Right lobe of liver (tissue), 6 donors: ENCODE measurements at places on chromosomes 7 and 10. TPM values are rescaled to one million over a fixed set of nuclear protein-coding genes. Genes with fewer than 3 reads are reported as not detected.

DNA sequence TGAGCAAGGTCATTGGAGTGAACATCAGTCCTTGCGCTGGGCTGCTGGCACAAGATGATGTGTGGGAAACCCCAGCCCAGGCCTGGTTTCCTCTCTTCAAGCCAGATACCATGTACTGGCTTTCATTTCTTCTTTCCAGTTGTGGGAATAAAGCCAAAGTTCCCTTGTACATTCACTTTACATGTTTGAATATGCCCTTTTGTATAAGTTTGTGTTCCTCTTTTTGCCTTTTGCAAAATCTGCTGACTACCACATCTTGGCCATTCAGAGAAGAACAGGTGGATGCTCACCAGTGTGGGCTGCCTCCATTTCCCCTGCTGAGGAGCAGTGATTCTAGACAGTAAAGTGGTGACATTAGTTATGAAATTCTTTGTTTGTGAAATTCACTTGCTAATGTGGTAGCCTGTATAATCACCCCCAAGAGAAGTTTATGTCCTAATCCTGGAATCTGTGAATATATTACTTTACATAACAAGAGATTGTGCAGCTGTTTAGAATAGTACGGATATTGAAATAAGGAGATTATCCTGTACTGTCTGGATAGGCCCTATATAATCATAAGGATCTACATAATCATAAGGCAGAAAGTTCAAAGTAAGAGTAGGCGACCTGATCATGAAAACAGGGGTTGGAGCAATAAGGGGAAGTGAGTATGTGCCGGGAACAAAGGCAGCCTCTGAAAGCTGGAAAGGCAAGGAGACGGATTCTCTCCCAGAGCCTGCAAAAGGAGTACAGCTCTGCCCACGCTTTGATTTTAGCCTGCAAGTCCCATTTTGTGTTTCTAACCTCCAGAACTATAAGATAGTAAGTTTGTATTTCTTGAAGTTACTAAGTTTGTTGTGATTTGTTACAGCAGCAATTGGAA lies 18.8 kb upstream of the AOAH start:
- peak; percentile 59 for DNase-seq
- H3K36me3 ChIP-seq = no peaks in the 10 kb centered on the region
- no peak overlapping the region for H3K27ac ChIP-seq
- no peaks in the 10 kb centered on the region for H3K27me3 ChIP-seq

- H3K27me3 ChIP-seq = no peaks in the 10 kb centered on the region
- H3K4me1 ChIP-seq = no peaks in the 10 kb centered on the region
- H3K4me3 ChIP-seq = no peak overlapping the region
- no peak for DNase-seq
- no peaks in the 10 kb centered on the region for H3K36me3 ChIP-seq
Measured at GRCh38 chr10:105188737-105189462, 547.8 kb downstream of the SORCS3 start.

- H3K27ac ChIP-seq = no peak overlapping the region
- peaks cover 4% of the 10 kb centered on the region for H3K4me1 ChIP-seq
- H3K4me3 ChIP-seq = peak overlapping the region; percentile 95
- H3K27me3 ChIP-seq = no peaks in the 10 kb centered on the region
Measured at GRCh38 chr10:15859509-15859905, 800 bp downstream of the MINDY3 start.

GRCh38 chr10:77667426-77668324 lies 30.1 kb upstream of the KCNMA1 start:
- H3K27me3 ChIP-seq = no peaks in the 10 kb centered on the region
- H3K4me3 ChIP-seq = no peak overlapping the region
- H3K4me1 ChIP-seq = no peaks in the 10 kb centered on the region
- no peak for DNase-seq
- no peak overlapping the region for H3K27ac ChIP-seq

LARP4B gene
- 22.4 TPM for total RNA-seq

DNA sequence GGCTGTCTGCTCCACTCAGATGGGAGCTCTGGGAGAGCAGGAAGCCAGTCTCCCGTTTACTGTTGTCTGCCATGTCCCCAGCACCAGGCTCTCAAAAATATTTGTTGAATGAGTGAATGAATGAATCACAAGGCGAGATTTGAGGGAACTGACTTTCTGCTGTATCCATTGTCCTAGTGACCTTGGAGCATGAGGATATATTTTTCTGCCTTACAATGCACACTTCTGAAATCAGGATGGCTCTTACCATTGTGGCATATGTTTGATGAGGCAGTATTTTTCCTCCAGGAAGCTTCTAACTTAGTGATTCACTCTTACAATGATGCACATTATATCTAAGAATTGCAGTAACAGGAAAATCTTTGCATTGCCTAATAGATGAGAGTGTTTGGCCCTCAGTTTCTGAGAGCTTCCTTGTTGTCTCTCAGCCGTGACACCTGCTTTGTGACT lies 136.4 kb downstream of the RPS24 start:
- H3K4me1 ChIP-seq = peaks cover 2% of the 10 kb centered on the region
- no peak overlapping the region for H3K4me3 ChIP-seq
- H3K27me3 ChIP-seq = no peaks in the 10 kb centered on the region
- no peak overlapping the region for H3K27ac ChIP-seq

GRCh38 chr10:80538481-80539185 lies 931 bp downstream of the SH2D4B start:
- H3K27me3 ChIP-seq = no peaks in the 10 kb centered on the region
- H3K36me3 ChIP-seq = no peaks in the 10 kb centered on the region
- no peak overlapping the region for H3K27ac ChIP-seq
- H3K4me1 ChIP-seq = no peaks in the 10 kb centered on the region

GRCh38 chr10:95214369-95214768 lies 20.3 kb downstream of the ACSM6 start:
- H3K27ac ChIP-seq = no peak overlapping the region
- H3K4me3 ChIP-seq = no peak overlapping the region
- H3K4me1 ChIP-seq = no peaks in the 10 kb centered on the region
- no peaks in the 10 kb centered on the region for H3K36me3 ChIP-seq
- H3K27me3 ChIP-seq = no peaks in the 10 kb centered on the region

ZNF365 gene
- total RNA-seq = not detected

GRCh38 chr7:33614357-33615117 lies 290.8 kb upstream of the BMPER start:
- H3K4me1 ChIP-seq = no peaks in the 10 kb centered on the region
- no peak for DNase-seq
- no peak overlapping the region for H3K4me3 ChIP-seq

FAM25G gene
- total RNA-seq = not detected

- H3K4me1 ChIP-seq = no peaks in the 10 kb centered on the region
- DNase-seq = no peak
- H3K27me3 ChIP-seq = no peaks in the 10 kb centered on the region
- no peak overlapping the region for H3K4me3 ChIP-seq
- no peaks in the 10 kb centered on the region for H3K36me3 ChIP-seq
Measured at GRCh38 chr7:31835471-31835870, 148.5 kb downstream of the PPP1R17 start.

DNA sequence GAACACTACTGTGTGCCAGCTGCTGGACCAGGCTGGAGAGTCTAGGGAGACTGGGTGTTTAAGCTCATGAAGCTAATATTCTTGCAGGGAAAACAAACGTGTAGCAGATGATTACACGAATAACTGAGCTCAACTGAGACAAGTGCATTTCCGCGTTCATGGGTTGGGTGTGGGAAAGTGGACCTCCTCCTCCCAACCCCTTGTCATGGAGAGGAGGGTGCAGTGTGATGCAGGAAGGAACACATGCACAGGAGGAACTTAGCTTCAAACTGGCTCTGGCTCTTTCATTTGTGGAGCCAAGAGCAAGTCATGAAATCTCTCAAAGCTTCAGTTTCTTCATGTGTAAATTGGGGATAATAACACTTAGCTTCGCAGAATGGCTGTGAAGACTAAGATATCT lies 204.3 kb downstream of the ARHGAP12 start:
- H3K27ac ChIP-seq = no peak overlapping the region
- H3K36me3 ChIP-seq = no peaks in the 10 kb centered on the region

DNA sequence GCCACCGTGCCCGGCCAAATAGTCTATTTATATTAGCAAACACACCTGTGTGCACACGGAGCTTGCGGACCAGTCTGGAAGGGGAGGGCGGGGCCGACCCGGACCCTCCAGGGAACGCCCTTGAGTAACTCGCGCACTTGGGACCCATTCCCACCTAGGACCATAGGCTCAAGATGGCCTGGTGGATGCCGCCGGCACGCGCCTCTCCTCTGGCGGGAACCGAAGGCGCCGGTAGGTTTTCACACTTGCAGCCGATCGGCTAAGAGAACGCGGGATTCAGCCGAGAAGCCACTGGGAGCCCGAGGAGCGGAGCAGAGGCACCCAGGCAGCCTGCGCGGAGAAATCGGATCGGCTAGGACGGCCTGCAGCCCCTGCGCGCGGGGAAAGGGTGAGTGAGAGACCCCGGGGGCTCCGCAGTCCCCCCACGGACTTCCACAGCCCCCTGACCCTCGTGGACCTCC lies 18.9 kb downstream of the IFT22 start:
- H3K4me3 ChIP-seq = no peak overlapping the region
- no peaks in the 10 kb centered on the region for H3K36me3 ChIP-seq
- H3K4me1 ChIP-seq = no peaks in the 10 kb centered on the region

DNA sequence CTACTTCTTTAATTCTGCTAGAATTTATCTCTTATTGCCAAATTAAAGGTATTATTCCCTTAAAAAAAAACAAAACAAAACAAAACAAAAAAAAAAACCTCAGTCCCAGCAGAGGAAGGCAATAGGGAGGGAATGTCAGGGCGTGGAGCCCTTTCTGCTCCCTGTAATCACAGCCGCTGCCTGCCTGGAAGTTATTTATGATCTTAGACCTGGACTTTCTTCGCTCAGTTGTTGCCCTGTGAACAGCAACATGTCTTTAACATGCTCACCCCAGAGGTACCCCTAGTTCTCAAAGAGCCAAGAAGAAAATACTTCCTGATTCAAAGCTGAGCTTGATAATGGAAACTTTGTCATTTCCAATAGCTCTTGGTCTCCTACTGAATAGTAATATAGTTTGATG lies 7.7 kb downstream of the FAM180A start:
- no peaks in the 10 kb centered on the region for H3K36me3 ChIP-seq
- no peak overlapping the region for H3K27ac ChIP-seq
- H3K4me3 ChIP-seq = no peak overlapping the region
- no peaks in the 10 kb centered on the region for H3K4me1 ChIP-seq
- no peaks in the 10 kb centered on the region for H3K27me3 ChIP-seq
- no peak for DNase-seq

PPP1R3C gene
- total RNA-seq = 24.7 TPM

TDRD1 gene
- 0.06 TPM for total RNA-seq

DNA sequence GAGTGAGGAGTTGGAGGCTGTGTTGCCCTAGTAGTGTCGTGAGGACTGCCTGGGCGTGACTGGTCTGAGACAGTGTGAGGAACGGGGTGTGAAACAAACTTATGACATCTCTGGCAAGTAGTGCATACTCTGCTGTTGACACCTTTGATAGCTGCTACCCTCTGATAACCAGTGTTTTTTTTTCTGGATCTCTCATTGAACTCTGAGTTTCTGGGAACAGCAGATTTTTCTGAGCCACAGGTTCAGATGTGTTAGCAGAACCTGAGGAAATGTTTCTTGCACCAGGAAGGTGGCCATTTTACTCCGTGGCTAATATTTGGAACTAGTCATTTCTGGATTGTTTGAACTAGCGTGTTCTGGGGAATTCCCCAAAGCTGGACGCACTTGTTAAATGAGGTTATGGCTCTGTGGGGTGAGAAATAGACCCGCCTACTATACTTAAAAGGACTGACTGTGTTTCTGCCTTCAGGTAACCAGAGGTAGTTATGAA lies 52.9 kb downstream of the AUTS2 start:
- no peaks in the 10 kb centered on the region for H3K4me1 ChIP-seq
- no peaks in the 10 kb centered on the region for H3K27me3 ChIP-seq
- no peak for DNase-seq
- no peak overlapping the region for H3K4me3 ChIP-seq
- H3K36me3 ChIP-seq = no peaks in the 10 kb centered on the region

DNA sequence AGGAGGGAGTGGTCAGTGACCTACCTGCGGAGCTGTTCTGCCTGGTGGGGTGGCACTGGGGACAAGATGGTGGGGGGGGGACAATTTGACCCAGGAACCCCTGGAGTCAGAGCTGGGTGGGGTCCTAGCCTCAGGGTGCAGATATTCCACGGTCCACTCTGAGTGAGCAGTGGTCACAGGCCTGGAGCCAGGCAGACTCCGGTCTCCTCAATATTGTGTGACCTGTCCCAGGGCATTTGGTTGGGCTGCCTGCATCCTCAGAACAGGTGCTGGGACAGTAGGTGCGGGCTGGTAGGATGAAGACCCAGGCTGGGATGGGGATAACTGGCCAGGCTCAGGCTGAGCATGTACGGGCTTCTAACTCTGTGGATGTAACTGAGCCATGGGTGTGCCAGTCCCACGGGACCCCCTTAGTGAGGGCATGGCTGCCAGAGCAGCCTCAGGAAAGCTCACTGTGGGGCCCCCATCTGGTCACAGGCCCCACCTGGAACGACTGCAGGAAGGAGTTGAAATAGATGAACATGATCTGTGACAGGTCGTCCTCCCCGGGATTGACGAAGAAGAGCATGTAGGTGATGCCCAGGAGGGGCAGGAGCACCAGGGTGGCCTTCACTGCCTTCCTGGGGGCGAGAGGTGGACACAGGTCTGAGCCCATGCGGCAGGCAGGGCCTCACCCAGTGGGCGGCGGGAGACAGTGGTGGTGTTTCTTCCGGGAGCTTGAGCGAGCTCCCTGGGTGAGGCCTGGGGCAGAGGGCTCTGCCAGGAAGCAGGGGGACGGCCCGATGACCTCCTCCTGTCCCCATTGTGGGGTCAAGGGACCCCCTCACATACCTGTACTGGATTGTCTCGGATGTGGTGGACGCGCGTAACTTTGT lies 26.9 kb downstream of the CRHR2 start:
- no peaks in the 10 kb centered on the region for H3K27me3 ChIP-seq
- H3K27ac ChIP-seq = no peak overlapping the region
- no peaks in the 10 kb centered on the region for H3K36me3 ChIP-seq
- no peak overlapping the region for H3K4me3 ChIP-seq
- DNase-seq = no peak

GRCh38 chr7:155581107-155581830 lies 34.9 kb upstream of the CNPY1 start:
- H3K4me3 ChIP-seq = no peak overlapping the region
- no peak overlapping the region for H3K27ac ChIP-seq
- no peaks in the 10 kb centered on the region for H3K4me1 ChIP-seq
- no peaks in the 10 kb centered on the region for H3K27me3 ChIP-seq
- no peak for DNase-seq
- H3K36me3 ChIP-seq = no peaks in the 10 kb centered on the region

INMT gene
- total RNA-seq = 38.0 TPM

UCN3 gene
- not detected for total RNA-seq

BHLHA15 gene
- total RNA-seq = 2.3 TPM

DNA sequence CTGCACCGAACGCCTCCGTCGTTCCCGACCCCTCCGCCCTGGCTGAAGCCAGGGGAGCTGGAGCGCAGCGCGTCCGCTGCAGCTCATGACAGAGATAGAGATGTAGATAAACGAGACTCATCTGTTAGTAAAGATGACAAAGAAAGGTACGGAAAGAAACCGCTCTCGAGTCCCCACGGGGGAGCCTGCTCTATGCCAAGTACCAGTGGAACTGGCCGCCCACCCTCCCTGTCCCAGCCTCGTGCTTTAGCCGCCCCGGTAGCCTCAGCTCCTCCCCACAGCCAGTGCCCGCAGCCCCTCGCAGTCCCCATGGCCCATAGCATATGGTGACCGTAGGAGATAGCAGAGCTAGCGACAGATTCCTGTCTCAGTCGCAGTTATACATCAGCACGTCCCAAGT lies 344.7 kb upstream of the GALNT17 start:
- no peaks in the 10 kb centered on the region for H3K36me3 ChIP-seq
- no peaks in the 10 kb centered on the region for H3K27me3 ChIP-seq
- no peak overlapping the region for H3K27ac ChIP-seq
- no peak for DNase-seq
- H3K4me1 ChIP-seq = no peaks in the 10 kb centered on the region
- no peak overlapping the region for H3K4me3 ChIP-seq

LIPM gene
- not detected for total RNA-seq
